ENCODE measurements at places on chromosomes 12 and 14. TPM values are rescaled to one million over a fixed set of nuclear protein-coding genes. Genes with fewer than 3 reads are reported as not detected.

DNA sequence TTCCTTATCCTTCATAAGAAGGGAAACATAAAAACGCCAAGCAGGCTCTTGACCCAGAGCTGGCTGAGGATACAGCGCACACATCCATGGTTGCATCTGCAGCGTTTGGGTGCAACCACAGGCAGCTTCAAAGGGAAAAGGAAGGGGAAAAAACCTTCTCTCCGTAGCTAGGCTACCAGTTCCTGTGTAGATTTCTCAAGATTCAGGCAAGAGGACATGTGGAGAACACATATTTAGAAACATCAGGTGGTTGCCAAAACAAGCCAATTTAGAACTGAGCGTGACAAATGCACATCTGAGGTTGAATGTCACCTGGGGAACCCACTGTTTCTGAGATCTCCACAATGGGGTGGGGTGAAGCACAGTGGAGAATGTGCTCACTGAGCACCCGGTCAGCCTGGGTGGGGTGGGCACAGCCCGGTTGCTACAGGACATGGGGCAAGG, 78.3 kb upstream of the BDKRB2 start:
- no peak for DNase-seq

GRCh38 chr12:52080403-52081251, 1.1 kb downstream of the SMIM41 start:
- no peak for DNase-seq

DNA sequence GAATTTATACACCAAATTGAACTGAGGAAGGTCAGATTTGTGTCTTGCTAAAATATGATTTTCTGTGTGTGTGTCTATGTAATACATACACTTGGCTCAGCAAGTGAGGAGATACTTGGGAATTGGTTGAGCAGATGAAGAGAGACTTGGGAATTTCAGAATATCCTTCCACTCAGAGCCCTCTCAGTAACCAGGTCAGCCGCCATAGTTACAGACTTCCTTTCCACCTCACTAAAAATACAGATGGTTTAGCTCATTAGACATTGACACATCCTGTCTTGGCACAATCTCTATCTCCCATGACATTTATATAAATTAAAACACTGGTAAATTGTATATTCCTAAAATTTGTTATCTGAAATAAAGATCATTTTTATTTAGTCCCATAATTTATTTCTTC, 15.9 kb downstream of the PIK3C2G start:
- DNase-seq, result no peak

DNA sequence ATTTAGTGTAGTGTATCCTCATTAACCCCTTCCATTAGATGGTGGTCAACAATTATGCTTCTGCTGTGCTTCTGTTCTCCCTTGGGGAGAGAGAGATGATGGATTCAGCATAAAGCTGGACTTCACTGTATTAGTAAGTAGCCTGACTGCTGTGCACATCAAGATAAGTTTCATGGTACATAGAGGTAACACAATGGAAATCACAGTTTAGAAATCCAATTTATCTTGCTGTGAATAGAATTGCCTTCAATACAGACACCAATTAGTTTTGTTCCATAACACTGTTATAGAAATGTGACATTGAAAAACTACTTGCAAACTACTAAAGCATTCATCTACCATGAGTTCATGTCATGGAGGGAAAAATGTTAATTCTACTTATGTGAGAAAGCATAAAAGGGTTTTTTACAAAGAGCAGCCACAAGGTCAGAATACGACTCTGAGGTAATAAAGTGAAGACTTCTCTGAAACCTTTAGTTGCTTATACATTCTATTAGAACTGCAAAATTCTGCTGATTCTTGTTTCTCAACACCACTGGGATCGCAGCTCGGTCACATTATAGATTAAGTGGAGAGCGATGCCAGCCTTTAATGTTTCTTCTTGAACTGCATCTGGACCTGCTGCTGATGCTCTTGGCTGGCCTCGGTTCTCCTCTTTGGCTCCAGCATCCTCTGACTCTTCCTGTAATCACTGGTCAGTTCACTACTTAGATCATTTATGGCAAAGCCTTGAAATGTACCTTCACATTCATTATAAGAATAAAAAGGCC, 190.8 kb downstream of the ATP23 start:
- DNase-seq, result no peak

- DNase-seq, result no peak
Observed at GRCh38 chr12:65039301-65039700, 81.8 kb downstream of the WIF1 start.

The MYO1H gene
- 0.28 TPM for total RNA-seq

Measured in spinal cord (tissue), 10 donors.